IMR-90 (cell line): ENCODE measurements at places on chromosomes 2 and 18. TPM values are rescaled to one million over a fixed set of nuclear protein-coding genes. Genes with fewer than 3 reads are reported as not detected.

UNC80 gene
- not detected in 2 replicates for total RNA-seq

IL1B gene
- 3.0 and 3.6 TPM in 2 replicates for total RNA-seq

TSPYL6 gene
- not detected in 2 replicates for total RNA-seq

FBXO48 gene
- 0.18 and 0.28 TPM in 2 replicates for total RNA-seq

LYPD1 gene
- 79.7 and 87.6 TPM in 2 replicates for total RNA-seq

RGPD4 gene
- not detected in 2 replicates for total RNA-seq

CTAGE1 gene
- total RNA-seq, result under 0.01 TPM in 1 of 2 replicates, not detected in the other

SLC9A2 gene
- not detected in 2 replicates for total RNA-seq

SLC5A7 gene
- not detected in 2 replicates for total RNA-seq

HOXD13 gene
- not detected in 2 replicates for total RNA-seq

RAB6D gene
- not detected in 2 replicates for total RNA-seq

COL6A3 gene
- total RNA-seq, result 1,501 and 1,855 TPM in 2 replicates

MTLN gene
- total RNA-seq, result 6.9 and 14.5 TPM in 2 replicates

CREG2 gene
- total RNA-seq, result not detected in 2 replicates

MARCHF7 gene
- total RNA-seq, result 193 and 212 TPM in 2 replicates

CCDC85A gene
- 2.2 and 2.8 TPM in 2 replicates for total RNA-seq

QPCT gene
- total RNA-seq, result 2.2 TPM in 2 replicates

EVX2 gene
- total RNA-seq, result not detected in 2 replicates

CD8B2 gene
- total RNA-seq, result not detected in 2 replicates

MAT2A gene
- 94.1 and 98.9 TPM in 2 replicates for total RNA-seq

WNT10A gene
- not detected in 2 replicates for total RNA-seq

C2orf80 gene
- not detected in 2 replicates for total RNA-seq

VAMP8 gene
- total RNA-seq, result 0.83 and 0.90 TPM in 2 replicates

ANKAR gene
- 2.2 and 4.4 TPM in 2 replicates for total RNA-seq

C2orf15 gene
- total RNA-seq, result under 0.01 TPM in 1 of 2 replicates, not detected in the other

FSHR gene
- total RNA-seq, result not detected in 2 replicates

MEP1B gene
- total RNA-seq, result not detected in 2 replicates

PPM1B gene
- 14.7 and 25.6 TPM in 2 replicates for total RNA-seq

UGT1A3 gene
- total RNA-seq, result not detected in 2 replicates
